ENCODE measurements at places on chromosomes 3 and 15.

DNA sequence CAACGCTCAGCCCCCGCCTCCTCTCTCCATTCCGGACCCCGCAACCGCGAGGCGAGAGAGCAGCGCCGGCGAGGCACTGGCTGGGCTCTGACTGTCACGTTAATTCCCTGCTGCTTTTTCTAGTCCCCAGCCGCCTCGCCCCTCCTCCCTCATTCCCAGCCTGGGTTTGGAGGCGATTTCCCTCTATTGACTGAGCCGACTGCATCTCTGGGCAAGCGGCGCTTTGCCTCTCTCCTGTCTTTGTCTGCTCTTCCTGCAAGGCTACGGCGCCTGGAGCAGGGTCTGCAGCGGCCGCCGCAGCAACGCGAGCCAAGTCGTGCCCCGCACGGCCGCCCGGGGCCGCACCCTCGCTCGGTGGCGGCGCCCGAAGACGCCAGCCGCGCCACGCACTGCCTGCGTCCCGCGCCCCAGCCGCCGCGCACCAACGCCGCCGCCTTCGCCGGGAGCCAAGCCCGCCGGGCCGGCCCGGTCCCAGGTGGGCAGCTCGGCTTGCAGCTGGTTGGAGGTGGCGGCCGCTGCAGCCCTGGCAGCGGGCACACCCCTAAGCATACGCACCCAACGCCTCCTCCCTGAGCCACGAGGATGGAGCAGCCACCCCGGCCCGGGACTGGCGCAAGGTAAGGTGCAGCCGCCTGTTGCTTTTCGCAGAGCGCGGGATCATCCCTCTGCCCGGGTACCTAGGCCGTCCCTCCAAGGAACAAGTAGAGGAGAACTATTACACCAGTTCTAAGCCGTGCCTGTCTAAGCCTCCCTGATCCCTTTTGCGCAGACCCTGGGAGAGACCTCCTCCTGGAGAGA, at the start of gene LRRC3B:
TSS of gene LRRC3B (plus strand) at position 152 of the 798 bp plus-strand sequence. CDS start 86,901 bp downstream, outside the sequence.
- H3K27me3 ChIP-seq: no peaks in the 10 kb centered on the region
- H3K4me3 ChIP-seq: no peak within 1 kb of the TSS
- no peak for DNase-seq
- no peaks in the 10 kb centered on the region for H3K36me3 ChIP-seq
- no peaks in the 10 kb centered on the region for H3K4me1 ChIP-seq

GRCh38 chr15:60416484-60416883, 18.7 kb upstream of the ANXA2 start:
- H3K4me3 ChIP-seq: no peak overlapping the region
- no peaks in the 10 kb centered on the region for H3K4me1 ChIP-seq
- H3K27ac ChIP-seq: no peak overlapping the region
- no peak for DNase-seq
- H3K36me3 ChIP-seq: peaks cover 5% of the 10 kb centered on the region

GRCh38 chr3:133474251-133474801, 74.5 kb downstream of the BFSP2 start:
- peaks cover 99% of the 10 kb centered on the region for H3K4me1 ChIP-seq
- H3K27ac ChIP-seq: peak overlapping the region; percentile 98
- H3K36me3 ChIP-seq: no peaks in the 10 kb centered on the region
- H3K27me3 ChIP-seq: no peaks in the 10 kb centered on the region

GRCh38 chr3:186869253-186870100, 27.0 kb downstream of the ADIPOQ start:
- no peaks in the 10 kb centered on the region for H3K4me1 ChIP-seq
- no peaks in the 10 kb centered on the region for H3K36me3 ChIP-seq
- no peak for DNase-seq
- H3K4me3 ChIP-seq: no peak overlapping the region

- H3K4me1 ChIP-seq: peaks cover 40% of the 10 kb centered on the region
- no peak overlapping the region for H3K4me3 ChIP-seq
- no peak for DNase-seq
- H3K27ac ChIP-seq: no peak overlapping the region
Observed at GRCh38 chr3:50250514-50250913, 14.5 kb downstream of the GNAI2 start.

DNA sequence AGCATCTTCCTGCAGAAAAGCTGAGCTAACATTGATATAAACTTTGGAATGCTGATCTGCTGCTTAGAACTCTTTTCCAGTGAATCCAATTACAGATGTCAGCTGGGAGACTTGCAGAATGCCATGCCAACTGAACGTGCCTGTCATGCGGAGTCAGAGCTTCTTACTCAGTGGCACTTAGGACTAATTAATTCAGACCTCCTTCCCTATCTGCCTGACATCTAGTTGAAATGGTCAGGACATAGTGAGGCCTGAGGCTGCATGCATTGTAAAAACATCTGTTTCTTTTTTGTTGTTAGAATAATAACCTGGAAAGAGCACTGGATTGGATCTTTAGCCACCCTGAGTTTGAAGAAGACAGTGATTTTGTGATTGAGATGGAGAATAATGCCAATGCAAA, 112.6 kb downstream of the USP13 start:
- H3K4me3 ChIP-seq: no peak overlapping the region
- DNase-seq: no peak
- H3K36me3 ChIP-seq: peaks cover 56% of the 10 kb centered on the region
- H3K27ac ChIP-seq: no peak overlapping the region

GRCh38 chr3:56291244-56291680, 177.0 kb downstream of the ERC2 start:
- no peak overlapping the region for H3K27ac ChIP-seq
- H3K36me3 ChIP-seq: no peaks in the 10 kb centered on the region
- H3K27me3 ChIP-seq: no peaks in the 10 kb centered on the region
- DNase-seq: no peak
- peaks cover 7% of the 10 kb centered on the region for H3K4me1 ChIP-seq
- H3K4me3 ChIP-seq: no peak overlapping the region

- H3K4me3 ChIP-seq: no peak overlapping the region
- H3K36me3 ChIP-seq: no peaks in the 10 kb centered on the region
- H3K27ac ChIP-seq: no peak overlapping the region
- DNase-seq: no peak
- peaks cover 13% of the 10 kb centered on the region for H3K4me1 ChIP-seq
Observed at GRCh38 chr15:66938114-66938830, 127.1 kb upstream of the SMAD3 start.

- H3K36me3 ChIP-seq: no peaks in the 10 kb centered on the region
- no peaks in the 10 kb centered on the region for H3K4me1 ChIP-seq
- no peak overlapping the region for H3K27ac ChIP-seq
- H3K4me3 ChIP-seq: no peak overlapping the region
- no peak for DNase-seq
Observed at GRCh38 chr15:62849316-62850106, 193.0 kb upstream of the TPM1 start.

GRCh38 chr3:52117537-52117936, 36.7 kb downstream of the POC1A start:
- H3K36me3 ChIP-seq: peaks cover 3% of the 10 kb centered on the region
- H3K27ac ChIP-seq: no peak overlapping the region
- no peak for DNase-seq
- no peak overlapping the region for H3K4me3 ChIP-seq
- H3K4me1 ChIP-seq: peaks cover 30% of the 10 kb centered on the region

GRCh38 chr15:59154243-59154642, 49.3 kb downstream of the CCNB2 start:
- DNase-seq: no peak
- H3K4me1 ChIP-seq: peaks cover 11% of the 10 kb centered on the region
- H3K27me3 ChIP-seq: no peaks in the 10 kb centered on the region
- H3K27ac ChIP-seq: no peak overlapping the region
- no peak overlapping the region for H3K4me3 ChIP-seq

- H3K36me3 ChIP-seq: no peaks in the 10 kb centered on the region
- H3K27ac ChIP-seq: no peak overlapping the region
- DNase-seq: no peak
- no peak overlapping the region for H3K4me3 ChIP-seq
- H3K27me3 ChIP-seq: no peaks in the 10 kb centered on the region
Observed at GRCh38 chr3:21059404-21059803, 691.6 kb downstream of the ZNF385D start.

GRCh38 chr3:139342054-139342453, 1.8 kb upstream of the MRPS22 start:
- H3K4me3 ChIP-seq: no peak overlapping the region
- no peaks in the 10 kb centered on the region for H3K36me3 ChIP-seq
- H3K27ac ChIP-seq: no peak overlapping the region
- no peak for DNase-seq
- peaks cover 14% of the 10 kb centered on the region for H3K4me1 ChIP-seq
